Caki2 (cell line): ENCODE measurements at places on chromosomes 7 and 10. TPM values are rescaled to one million over a fixed set of nuclear protein-coding genes. Genes with fewer than 3 reads are reported as not detected.

Gene SPDYE6
- total RNA-seq, result not detected in 2 replicates

Gene ZNF25
- 1.7 and 2.6 TPM in 2 replicates for total RNA-seq

Gene MYPN
- 0.64 TPM in 1 of 2 replicates, not detected in the other for total RNA-seq

Gene SFTPA1
- not detected in 2 replicates for total RNA-seq

Gene CDCA7L
- total RNA-seq, result 54.8 and 83.4 TPM in 2 replicates

Gene SPDYE5
- total RNA-seq, result not detected in 2 replicates

Gene WDR86
- total RNA-seq, result not detected in 2 replicates

Gene MSMB
- total RNA-seq, result not detected in 2 replicates

Gene PRRT4
- 0.91 TPM in 1 of 2 replicates, not detected in the other for total RNA-seq

Gene SKAP2
- total RNA-seq, result 43.8 and 49.3 TPM in 2 replicates

Gene ODAD2
- 0.30 TPM in 1 of 2 replicates, not detected in the other for total RNA-seq

Gene TMEM184A
- 13.4 and 16.6 TPM in 2 replicates for total RNA-seq

Gene GPR22
- total RNA-seq, result not detected in 2 replicates

Gene GIMAP7
- total RNA-seq, result not detected in 2 replicates

Gene CPN1
- not detected in 2 replicates for total RNA-seq

Gene VIPR2
- not detected in 2 replicates for total RNA-seq

Gene TRIL
- 0.20 TPM in 1 of 2 replicates, not detected in the other for total RNA-seq

Gene IL15RA
- total RNA-seq, result 20.9 and 49.6 TPM in 2 replicates

Gene STAM
- total RNA-seq, result 14.3 and 23.6 TPM in 2 replicates

Gene MMP21
- not detected in 2 replicates for total RNA-seq

Gene GPC2
- 1.4 and 1.6 TPM in 2 replicates for total RNA-seq

Gene SFMBT2
- total RNA-seq, result 0.24 and 8.1 TPM in 2 replicates

Gene DLX5
- total RNA-seq, result 0.10 TPM in 1 of 2 replicates, not detected in the other

Gene WEE2
- not detected in 2 replicates for total RNA-seq

Gene HOXA11
- not detected in 2 replicates for total RNA-seq

Gene CFAP43
- 1.1 and 2.7 TPM in 2 replicates for total RNA-seq

Gene FERD3L
- total RNA-seq, result not detected in 2 replicates

Gene CALHM2
- 0.55 and 2.9 TPM in 2 replicates for total RNA-seq

Gene ASIC3
- total RNA-seq, result 0.84 and 1.6 TPM in 2 replicates

Gene SKIDA1
- 5.0 and 9.0 TPM in 2 replicates for total RNA-seq

Gene PRLHR
- total RNA-seq, result not detected in 2 replicates

Gene C10orf67
- 0.07 and 0.14 TPM in 2 replicates for total RNA-seq

Gene HBP1
- 44.4 and 47.3 TPM in 2 replicates for total RNA-seq

Gene SLC26A5
- not detected in 2 replicates for total RNA-seq
